ENCODE measurements at places on chromosomes 13 and 19.

- no peak for DNase-seq
These were observed 283.2 kb upstream of the ARGLU1 start for GRCh38 chr13:106850973-106851650.

- no peak for DNase-seq
These were observed 714 bp downstream of the POLRMT start for GRCh38 chr19:632579-633067.

DNA sequence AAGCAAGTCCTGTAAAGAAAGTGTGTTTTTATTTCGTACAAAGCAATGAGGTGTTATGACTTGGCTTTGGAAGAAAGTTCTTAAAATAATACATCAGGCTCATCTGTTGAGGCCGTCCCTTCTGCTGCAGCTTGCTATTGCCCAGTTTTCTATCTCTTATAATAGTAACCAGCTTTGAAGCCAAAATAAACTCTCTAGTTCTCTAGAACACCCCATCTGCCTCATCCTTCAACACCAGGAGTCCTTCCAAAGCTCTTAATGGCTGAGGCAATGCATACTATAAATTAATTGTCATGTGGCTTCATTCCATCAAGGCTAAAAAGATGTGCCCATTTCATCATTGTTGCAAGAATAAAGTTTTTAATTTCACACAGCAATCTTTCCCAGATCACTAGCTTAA lies 49.4 kb upstream of the IPO5 start:
- no peak for DNase-seq

- no peak for DNase-seq
These were observed 15.1 kb downstream of the GARRE1 start for GRCh38 chr19:34269489-34269888.

DNA sequence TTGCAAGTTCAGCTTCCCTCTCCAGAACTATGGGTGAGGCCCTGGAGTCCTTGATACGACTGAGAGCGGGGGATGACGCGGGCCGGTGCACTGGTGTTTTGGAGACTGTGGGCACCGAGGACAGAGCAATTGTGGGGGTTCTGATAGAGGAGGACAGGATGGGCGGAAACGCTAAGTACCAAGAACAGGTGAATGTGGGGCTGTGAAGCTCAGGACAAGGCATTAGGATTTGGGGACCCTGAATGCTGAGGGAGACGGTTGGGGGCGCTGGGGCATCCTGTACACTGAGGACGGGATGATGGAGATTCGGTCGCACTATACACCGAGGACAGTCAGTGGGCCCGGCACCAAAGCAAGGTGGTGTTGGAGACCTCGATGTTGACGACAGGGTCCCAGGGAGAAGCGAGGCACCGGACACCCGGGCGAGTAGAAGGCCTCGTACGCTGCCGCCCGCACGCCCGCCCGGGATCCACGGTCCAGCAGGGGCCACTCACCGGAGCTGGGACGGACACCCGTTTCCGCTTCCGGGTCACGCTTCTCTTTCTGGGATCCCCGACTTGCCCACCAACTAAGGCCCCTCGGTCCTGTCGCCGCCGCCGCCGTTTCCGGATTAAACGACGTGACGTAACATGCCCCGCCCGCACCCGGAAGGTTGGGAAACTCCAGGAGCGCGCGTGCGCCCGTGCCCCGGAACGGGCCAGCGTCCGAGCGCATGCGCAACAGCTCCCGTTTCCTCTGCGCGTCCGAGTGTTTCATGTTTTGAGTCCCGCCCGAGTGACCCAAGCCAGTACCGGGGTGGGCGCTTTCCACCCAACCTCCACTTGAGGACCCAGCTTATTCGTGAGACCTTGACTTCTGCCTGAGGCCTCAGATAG lies at the start of gene CHMP2A:
Gene CHMP2A (minus strand): TSS at position 612 of the 875 bp plus-strand sequence. CDS start 893 bp downstream, outside the sequence.
- DNase-seq, result no peak

DNA sequence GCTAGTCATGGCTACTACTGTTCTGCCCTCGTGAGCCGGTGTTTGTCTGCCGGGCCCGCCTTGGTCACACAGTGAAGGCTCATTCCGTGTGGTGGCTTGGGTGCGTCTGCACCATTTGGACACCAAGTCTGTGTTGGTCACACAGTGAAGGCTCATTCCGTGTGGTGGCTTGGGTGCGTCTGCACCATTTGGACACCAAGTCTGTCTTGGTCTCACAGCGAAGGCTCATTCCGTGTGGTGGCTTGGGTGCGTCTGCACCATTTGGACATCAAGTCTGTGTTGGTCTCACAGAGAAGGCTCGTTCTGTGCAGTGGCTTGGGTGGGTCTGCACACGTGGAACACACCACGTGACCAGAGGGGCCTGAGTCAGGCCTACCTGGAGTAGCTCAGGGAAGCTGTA lies 29.0 kb upstream of the DCUN1D2 start:
- DNase-seq, result no peak

GRCh38 chr19:57558525-57558924 lies 1.1 kb downstream of the ZNF550 start:
- no peak for DNase-seq

DNA sequence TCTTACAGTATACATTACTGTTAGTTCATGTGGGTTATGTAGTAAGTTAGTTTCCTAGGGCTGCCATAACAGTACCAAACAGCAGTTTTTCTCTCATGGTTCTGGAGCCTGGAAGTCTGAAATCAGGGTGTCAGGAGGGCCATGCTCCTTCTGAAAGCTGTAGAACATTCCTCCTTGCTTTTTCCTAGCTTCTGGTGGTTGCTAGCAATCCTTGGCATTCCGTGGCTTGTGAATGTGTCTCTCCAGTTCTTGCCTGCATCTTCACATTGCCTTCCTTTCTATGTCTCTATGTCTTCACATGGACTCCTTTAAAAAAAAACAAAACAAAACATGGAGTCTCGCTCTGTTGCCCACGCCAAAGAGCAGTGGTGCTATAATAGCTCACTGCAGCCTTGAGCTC lies 95.4 kb downstream of the WDFY2 start:
- no peak for DNase-seq

DNA sequence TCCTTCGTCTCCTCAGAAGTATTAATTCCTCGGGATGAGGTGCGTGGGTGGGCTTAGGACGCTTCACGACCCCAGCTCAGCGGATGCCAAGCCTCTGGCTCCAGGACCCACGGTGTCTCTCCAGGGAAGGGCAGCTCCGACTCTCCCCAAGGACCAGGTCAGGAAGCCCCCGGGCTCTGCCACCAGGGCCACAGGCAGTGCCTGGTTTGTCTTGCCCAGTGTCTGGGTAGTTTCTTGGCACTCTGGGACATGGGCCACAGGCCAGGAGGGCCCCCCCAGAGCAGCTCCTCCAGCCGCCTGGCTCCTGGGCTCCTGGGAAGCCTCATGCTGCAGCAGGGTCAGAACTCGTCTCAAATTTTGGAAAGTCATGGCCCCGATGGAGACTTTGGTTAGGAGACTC lies 2.5 kb downstream of the PROZ start:
- DNase-seq, result no peak

DNA sequence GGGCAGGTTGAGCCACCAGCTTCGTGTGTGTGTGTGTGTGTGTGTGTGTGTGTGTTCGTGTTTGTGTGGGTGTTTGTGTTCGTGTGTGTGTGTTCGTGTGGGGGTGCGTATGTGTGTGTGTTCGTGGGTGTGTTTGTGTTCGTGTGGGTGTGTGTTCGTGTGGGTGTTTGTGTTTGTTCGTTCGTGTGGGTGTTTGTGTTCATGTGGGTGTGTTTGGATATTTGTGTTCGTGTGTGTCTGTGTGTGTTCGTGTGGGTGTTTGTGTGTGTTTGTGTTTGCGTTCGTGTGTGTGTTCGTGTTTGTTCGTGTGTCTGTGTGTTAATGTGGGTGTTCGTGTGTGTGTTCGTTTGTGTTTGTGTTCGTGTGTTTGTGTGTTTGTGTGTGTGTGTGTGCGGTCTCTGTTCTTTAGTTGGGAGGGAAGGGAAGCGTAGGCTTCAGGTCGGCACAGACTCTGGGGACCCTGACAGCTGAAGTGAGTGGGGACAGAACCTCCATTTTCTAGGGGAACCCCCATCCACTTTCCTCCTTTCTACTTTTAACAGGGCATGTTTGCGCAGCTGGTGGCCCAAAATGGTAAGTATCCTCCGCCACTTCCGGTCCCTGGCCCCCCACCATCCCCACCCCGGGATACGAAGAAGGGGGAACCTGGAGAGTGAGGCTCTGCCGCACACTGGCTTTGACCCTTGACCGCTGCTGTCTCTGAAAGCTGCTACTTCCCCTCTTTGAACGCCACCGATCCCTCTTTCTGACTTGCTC lies 1.6 kb downstream of the TNFSF9 start:
- no peak for DNase-seq

- DNase-seq, result no peak
These were observed 26.3 kb downstream of the SIPA1L3 start for GRCh38 chr19:37932985-37933936.

- no peak for DNase-seq
These were observed 4.7 kb downstream of the SPPL2B start for GRCh38 chr19:2333027-2333806.

DNA sequence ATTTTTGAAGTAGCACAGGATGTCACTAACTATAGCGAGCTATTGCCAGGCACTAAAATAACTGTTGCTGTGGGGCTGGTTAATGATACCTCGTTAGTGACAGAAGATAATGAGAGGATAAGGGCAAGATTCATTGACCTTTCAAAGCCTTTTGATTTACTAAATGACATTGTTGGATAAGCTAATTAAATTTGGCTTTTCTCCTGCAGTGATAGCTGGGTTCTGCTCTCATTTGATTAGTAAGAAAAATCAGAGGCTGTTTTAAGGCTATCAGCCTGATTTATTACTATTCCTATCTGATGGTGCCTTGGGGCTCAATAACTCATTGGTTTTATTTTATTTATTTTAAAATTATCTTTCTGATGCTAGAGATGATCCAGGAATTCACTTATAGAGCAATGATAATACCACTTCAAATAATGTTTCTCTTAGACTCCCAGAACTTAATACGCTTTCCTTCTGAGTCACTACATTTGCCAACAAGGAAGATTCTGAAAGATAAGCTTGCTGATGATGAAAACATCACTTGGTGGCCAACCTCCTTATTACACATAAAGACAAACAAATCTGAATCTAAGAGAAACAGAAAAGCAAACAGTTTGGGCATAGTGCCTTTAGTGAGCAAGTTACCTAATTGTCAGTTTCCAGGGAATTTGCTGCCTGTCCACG lies 501.3 kb upstream of the ARGLU1 start:
- no peak for DNase-seq

Data from keratinocyte (primary cell).